ENCODE measurements at places on chromosomes 1 and 21. TPM values are rescaled to one million over a fixed set of nuclear protein-coding genes. Genes with fewer than 3 reads are reported as not detected.
A peak's percentile ranks its signal among the peaks of the same experiment; 100 is the strongest.

Gene LRRC7
- not detected for total RNA-seq

Gene DNALI1
- total RNA-seq: not detected

Gene GJA5
- total RNA-seq: not detected

Gene ITLN2
- total RNA-seq: not detected

Gene PAPPA2
- total RNA-seq: not detected

Gene KCNT2
- total RNA-seq: not detected

- peaks cover 32% of the 10 kb centered on the region for H3K27me3 ChIP-seq
- peaks cover 25% of the 10 kb centered on the region for H3K4me1 ChIP-seq
- H3K27ac ChIP-seq: peak within 1 kb of the TSS; percentile 15
- peak within 1 kb of the TSS; percentile 91 for H3K4me3 ChIP-seq
These were observed at the start of gene ZBTB18 for GRCh38 chr1:244050835-244051444. Gene ZBTB18 (plus strand): TSS chr1:244051283. CDS start chr1:244051432, 149 bp downstream.

DNA sequence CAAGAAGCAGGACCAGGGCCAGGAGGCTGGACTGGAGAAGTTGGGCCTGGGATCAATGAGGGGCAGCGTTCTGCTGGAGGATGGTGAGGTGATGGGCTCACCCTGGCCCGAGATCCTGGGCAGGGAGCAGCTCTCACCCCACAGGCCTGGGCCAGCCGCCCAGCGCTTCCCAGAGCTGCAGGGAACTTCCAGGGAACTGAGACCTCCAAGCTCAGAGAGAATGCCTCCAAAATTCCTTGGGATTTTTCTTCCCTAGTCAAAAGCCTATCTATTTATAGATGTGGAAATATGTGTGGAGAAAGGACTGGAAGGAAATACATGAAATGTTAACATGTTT lies 121.2 kb downstream of the SPSB1 start:
- DNase-seq: no peak
- peaks cover 36% of the 10 kb centered on the region for H3K4me1 ChIP-seq
- H3K36me3 ChIP-seq: no peaks in the 10 kb centered on the region
- H3K4me3 ChIP-seq: no peak overlapping the region
- peak overlapping the region; percentile 48 for H3K27ac ChIP-seq

DNA sequence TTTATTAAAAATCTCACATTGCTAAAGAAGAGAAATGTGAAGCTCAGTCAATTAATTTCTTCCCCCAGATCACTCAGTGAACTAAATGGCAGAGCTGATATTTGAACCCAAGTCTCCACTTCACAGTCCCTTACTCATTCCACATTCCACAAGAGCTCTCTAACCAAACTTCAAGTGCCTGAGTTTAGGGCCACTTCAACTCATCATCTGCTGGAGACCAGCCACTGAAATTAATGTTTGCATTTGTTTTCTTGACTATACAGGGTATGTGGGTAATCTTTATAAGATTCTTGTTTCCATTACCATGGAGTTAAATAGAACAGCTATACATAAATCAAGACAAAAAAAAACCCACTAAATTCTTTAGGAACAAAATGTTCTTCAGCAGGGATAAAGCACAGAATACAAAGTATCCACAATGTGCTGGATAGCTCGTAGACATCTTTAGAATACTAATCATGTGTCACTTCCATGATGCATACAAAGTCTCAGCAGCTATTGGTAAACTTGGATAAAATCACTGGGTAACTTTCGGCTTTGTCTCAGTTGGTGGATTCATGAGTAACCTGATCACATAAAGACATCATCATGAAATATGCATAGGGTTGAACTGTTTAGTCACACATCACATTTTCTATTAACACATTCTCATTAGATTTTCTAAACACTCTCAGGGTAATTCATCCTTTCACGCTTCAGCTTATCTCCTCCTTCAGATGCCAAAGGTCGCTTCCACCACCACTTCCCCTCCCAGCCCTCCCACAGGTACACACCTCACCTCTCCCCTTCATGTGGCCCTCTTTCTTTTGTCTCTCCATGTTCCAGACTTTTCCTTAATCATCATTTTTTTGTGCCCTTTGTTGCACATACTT lies 89.8 kb downstream of the LRRC53 start:
- no peaks in the 10 kb centered on the region for H3K36me3 ChIP-seq
- H3K4me1 ChIP-seq: no peaks in the 10 kb centered on the region
- no peak overlapping the region for H3K4me3 ChIP-seq
- H3K27me3 ChIP-seq: no peaks in the 10 kb centered on the region
- H3K27ac ChIP-seq: no peak overlapping the region

- DNase-seq: no peak
- H3K4me1 ChIP-seq: peaks cover 24% of the 10 kb centered on the region
- H3K27me3 ChIP-seq: no peaks in the 10 kb centered on the region
- peak overlapping the region; percentile 97 for H3K4me3 ChIP-seq
- H3K27ac ChIP-seq: peak overlapping the region; percentile 89
- peaks cover 36% of the 10 kb centered on the region for H3K36me3 ChIP-seq
These were observed 918 bp upstream of the JTB start for GRCh38 chr1:153978274-153978909.

- no peaks in the 10 kb centered on the region for H3K27me3 ChIP-seq
- peaks cover 8% of the 10 kb centered on the region for H3K4me1 ChIP-seq
- peaks cover 84% of the 10 kb centered on the region for H3K36me3 ChIP-seq
- DNase-seq: no peak
These were observed 41.6 kb downstream of the CD58 start for GRCh38 chr1:116529199-116529631.

All from activated T-helper 2 cell treated with anti-CD3 and anti-CD28 coated beads, Interferon-gamma antibody, Interleukin-2, Interleukin-4, amounts not matched to agents 10 μg/mL and 5 μg/mL and 100 μg/mL, durations not matched to agents 14 hours and 24 hours and 36 hours (primary cell).